ENCODE measurements at places on chromosomes 12 and 14.

DNA sequence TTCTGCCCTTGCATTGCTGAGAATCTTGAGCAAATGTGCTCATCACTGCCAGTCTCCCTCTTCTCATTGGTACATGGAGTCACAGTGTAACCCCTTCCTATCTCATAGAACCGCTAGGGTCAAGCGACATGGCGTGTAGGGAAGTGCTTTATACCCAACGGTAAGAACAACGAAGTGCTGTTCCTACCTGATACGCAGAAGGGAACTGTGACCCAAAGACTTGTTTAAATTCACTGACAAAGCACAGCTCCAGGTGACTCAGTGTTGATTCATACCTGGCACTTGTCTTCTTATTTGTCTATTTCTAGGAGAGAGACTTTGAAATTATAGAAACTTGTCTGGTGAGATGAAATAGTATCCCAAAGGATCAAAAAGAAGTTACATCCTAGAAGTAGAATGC, 53.7 kb downstream of the FBXL14 start:
- DNase-seq: no peak

GRCh38 chr14:24262821-24263733, at the start of gene TGM1:
Gene TGM1 (minus strand): TSS chr14:24263177. CDS start chr14:24262352, 825 bp downstream.
- no peak for DNase-seq

DNA sequence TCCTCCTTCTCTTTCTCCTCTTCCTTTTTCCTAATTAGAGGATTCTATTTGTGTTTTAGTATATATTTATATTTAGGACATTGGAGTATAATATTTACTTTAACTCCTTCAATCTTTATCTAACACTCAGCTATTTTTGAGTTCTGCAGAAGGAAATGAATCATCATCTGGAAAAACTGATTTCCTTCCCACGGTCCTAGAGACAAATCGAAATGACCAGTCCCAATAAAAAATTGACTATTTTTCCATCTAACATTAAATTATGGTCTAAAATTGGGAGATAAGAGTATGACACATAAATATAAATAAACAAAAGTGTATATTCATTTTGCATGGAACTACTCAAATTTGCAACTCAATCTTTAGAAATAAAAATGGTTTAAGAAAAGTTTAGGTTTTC, 167.4 kb downstream of the TMTC3 start:
- DNase-seq: no peak

DNA sequence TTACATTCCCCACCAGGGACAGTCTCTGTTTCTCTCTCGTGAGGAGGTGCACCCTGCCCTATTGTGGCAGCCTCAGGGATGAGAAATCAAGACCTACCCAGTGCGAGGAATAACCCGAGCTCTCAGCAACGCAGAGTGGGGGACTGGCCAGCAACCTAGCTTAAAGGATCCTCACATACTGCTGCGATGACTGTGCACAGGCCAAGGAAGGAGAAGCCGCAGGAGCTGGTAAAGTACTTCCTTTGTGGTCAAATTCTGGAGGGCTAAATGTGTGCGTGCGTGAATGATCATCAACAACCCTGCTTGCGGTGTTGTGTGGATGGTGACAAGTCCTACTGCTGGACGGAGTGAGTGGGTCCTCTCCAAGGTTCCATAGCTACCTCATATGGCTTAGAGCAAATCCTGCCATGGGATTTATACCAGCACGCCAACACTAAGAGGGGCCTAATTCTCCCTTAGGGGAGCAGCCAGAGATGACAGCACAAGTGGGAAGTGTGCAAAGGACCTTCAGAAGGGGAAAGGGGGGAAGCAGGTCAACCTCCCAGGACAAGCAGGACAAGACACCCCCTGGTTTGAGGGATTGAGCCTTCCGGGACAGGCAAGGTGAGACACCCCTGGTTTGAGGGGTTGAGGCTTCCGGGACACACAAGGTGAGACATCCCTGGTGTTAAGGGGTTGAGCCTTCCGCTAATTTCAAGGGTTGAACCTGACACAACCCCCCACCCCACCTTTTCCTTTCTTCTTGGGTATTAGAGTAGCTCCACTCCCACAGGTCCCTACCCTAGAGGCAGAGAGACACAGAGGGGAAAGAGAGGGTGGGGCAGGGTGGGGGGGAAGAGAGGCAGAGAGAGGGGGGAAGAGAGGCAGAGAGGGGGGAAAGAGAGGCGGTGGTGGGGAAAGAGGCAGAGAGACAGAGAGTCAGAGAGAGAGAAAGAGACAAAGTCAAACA, 58.8 kb upstream of the AP4S1 start:
- no peak for DNase-seq

GRCh38 chr12:6444031-6444430, 724 bp upstream of the CD27 start:
- DNase-seq: no peak

GRCh38 chr12:52403561-52403960, 2.6 kb downstream of the KRT82 start:
- no peak for DNase-seq

GRCh38 chr12:56718636-56719035, 6.5 kb downstream of the NACA start:
- DNase-seq: no peak

GRCh38 chr14:103103461-103104388, 9.2 kb downstream of the EXOC3L4 start:
- DNase-seq: peak; percentile 87

DNA sequence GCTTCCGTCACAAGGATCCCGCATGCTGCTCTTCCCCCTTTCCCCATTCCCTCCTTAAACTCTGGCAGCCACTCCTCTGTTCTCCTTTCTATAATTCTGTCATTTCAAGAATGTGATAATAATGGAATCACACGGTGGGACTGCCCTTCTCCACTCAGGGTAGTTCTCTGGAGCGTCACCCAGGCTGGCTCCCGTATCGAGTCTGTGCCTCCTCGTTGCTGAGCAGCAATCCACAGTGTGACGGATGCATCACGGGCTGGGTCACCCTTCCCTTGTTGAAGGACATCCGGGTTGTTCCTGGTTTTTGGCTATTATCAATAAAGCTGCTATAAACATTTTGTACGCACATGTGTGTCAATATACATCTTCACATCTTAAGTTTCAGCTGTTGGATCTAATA, 5.7 kb upstream of the SYNE3 start:
- no peak for DNase-seq

GRCh38 chr12:96250119-96250685, 56.0 kb downstream of the ELK3 start:
- DNase-seq: no peak

DNA sequence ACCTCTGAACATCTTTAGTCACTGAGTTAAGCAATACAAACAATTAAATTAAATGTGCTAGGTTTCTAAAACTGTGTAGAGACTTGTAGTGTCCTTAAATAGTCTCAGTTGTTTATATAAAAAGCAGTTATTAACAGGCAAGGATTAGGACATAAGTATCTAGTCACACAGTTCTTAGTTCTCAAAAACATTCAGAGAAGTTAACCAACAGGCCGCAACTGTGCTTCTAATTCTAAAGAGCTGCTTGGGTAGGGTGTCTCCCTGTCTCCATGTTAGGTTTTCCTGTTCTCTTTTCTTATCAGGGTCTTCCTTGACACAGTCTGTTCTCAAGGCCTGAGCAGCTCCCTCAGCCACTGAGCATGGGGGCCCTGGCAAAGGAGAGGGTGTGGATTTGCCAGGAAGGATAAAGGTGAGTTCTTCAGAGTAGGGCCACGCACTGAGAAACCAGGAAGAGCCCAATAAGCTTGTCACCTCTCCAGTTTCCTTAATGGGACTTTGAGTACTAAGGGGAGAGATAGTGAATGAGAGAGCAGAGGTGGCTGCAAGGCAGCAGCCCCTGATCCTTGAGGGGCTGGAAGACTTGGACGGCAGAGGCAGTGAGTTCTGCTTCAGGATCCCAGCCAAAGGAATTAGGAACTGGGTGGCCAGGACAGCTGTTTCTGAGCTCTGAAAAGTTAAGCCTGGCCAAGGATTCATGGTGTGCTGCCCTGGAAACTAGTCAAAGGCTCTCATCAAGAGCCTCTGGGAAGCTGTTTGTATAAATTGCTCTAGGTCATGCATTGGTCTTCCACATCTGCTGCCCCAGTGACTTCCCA, 177.3 kb downstream of the MYRFL start:
- DNase-seq: no peak

All from mucosa of descending colon (tissue), 3 donors.